ENCODE measurements at places on chromosomes 11 and 22. TPM values are rescaled to one million over a fixed set of nuclear protein-coding genes. Genes with fewer than 3 reads are reported as not detected.

DNA sequence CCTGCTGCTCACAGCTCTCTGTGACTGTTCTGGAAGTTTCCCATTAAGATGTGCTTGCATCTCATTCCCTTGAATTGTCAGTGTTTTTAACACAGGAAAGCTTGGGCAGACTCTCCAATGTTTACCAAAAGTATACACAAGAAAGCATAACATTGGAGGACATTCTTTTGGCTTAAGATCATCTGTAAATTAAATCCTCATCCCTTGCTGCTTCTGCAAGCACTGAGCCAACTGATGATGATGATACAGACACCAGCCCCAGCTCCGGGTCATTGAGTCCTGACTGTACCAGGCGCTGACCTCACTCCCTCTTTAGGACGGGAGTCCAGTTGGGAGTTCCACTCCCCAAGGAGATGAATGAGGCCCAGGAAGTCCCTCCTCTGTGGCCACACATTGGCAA, 23.8 kb downstream of the CD82 start:
- peak; percentile 64 for DNase-seq

The A4GALT gene
- 64.8 TPM for total RNA-seq

The OR51B5 gene
- not detected for total RNA-seq

The LDHAL6A gene
- not detected for total RNA-seq

GRCh38 chr11:14312736-14313438, 46.1 kb downstream of the RRAS2 start:
- no peak for DNase-seq

The DEFB131B gene
- not detected for total RNA-seq

- DNase-seq, result no peak
These were observed 49.4 kb upstream of the MYO18B start for GRCh38 chr22:25692397-25693267.

DNA sequence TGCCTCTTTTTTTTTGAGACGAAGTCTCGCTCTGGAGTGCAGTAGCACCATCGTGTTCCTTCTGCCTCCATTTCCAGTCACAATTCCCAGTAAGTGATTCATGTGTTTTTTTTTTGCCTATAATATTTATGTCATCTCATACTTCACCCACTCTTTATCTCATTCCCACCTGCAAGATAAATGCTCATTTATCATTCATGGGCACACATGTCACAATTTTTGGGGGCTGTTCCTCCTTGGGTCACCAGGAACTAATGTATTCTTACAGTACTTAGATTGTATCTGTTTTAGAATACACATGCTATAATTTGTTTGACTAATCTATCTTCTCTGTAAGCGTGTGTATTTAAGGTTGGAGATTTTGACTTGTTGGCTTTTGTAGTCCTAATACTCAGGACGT, 222.7 kb downstream of the SWAP70 start:
- DNase-seq, result no peak

The SLC15A3 gene
- total RNA-seq, result 5.9 TPM

The TECTA gene
- total RNA-seq, result 0.50 TPM

- no peak for DNase-seq
These were observed 52.7 kb upstream of the SHANK2 start for GRCh38 chr11:71305041-71305440.

The ZBTB44 gene
- total RNA-seq, result 29.3 TPM

GRCh38 chr22:29388759-29389090, 355 bp upstream of the AP1B1 start:
- DNase-seq, result no peak

The TYR gene
- not detected for total RNA-seq

DNA sequence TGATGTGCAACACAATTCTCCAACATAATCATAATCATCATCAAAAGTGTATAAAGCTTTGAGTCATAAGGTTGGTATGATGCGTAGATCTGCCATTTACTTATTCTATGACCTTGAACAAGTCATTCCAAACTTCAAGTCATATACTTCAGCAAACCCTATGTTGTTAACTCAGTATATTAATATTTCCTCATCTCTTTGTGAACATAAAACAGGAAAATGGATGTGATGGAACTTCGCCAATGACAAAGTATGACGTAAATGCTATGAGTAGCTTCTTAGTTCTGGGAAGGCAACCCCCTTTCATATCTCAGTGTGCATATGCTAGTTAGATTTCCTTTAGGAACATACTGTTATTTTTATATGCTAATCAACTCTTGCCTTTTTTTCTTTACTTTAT, 102.7 kb upstream of the ANO3 start:
- no peak for DNase-seq

DNA sequence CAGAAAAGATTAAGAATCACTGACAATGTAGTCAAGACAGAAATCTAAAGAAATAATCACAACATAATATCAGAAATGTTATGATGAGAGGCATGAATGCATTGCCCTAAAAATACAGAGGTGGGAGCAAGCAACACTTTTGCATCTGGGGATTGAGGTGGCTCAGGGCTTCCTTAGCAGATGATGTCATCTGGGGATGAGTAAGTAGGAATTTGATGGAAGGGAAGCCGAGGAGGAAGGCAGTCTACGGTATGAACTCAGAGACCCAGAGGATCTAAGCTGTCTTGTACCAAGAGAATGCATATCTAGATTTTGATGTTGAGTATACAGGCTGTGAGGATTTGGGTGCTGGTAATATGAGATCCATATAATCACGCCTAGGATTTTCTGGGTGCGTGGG, 193.0 kb upstream of the SNX19 start:
- no peak for DNase-seq

DNA sequence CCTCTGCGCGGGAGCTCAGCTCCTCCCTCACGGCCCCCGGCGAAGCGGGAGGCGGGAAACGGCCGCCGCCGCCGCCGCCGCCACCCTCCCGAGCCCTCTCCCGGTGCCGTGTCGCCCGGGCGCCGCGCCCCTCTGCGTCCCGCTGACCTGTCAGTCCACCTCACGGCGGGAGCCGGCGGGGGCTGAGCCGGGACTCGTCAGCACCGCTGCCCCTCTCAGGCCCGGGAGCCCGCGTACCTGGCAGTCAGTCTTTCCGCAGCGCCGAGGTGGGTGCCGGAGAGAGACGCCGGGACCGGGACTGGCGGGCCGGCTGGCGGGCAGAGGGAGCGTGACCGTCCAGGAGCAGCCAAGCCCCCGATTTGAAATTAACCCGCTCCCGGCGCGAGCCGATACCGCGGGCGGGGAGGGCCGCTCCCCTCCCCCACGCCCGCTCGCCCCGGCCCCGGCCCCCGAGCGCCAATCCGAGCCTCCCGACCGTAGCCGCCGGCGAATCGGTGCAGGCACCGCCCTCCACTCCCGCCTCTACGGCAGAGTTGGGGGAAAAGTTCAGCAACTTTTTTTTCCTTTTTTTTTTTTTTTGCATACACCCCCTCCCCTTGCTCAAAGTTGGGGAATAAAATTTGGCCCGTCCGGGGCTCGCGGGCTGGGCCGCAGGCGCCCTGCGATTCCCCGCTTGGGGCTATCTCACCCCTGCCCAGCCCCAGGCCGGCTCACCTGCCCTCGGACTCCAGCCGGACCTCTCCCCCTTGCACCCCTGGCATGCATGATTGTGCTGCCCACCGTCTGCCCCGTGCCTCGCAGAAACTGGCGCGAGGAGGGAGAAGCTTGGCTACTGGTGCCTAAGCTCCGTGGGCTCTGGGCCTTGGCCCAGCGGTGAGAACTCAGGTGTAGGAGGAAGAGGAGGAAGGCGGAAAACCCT, 774 bp upstream of the E2F8 start:
- no peak for DNase-seq

DNA sequence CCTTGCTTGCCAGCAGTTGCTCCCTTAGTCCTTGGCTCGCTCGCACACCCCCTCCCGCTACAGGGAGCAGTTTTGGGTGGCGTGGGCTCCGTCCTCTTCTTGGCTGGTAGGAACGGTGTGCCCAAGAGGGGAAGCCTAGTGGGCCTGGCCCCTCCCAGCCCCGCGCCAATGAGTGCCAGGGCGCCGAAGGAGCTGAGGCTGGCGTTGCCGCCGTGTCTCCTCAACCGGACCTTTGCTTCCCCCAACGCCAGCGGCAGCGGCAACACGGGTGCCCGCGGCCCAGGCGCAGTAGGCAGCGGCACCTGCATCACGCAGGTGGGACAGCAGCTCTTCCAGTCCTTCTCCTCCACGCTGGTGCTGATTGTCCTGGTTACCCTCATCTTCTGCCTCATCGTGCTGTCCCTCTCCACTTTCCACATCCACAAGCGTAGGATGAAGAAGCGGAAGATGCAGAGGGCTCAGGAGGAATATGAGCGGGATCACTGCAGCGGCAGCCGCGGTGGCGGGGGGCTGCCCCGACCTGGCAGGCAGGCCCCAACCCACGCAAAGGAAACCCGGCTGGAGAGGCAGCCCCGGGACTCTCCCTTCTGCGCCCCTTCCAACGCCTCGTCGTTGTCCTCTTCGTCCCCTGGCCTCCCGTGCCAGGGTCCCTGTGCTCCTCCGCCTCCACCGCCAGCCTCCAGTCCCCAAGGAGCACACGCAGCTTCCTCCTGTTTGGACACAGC, 1.6 kb downstream of the C11orf87 start:
- DNase-seq, result no peak

- no peak for DNase-seq
These were observed at the start of gene HSPB2 for GRCh38 chr11:111912535-111912934. HSPB2 (plus strand) TSS chr11:111912734; CDS start chr11:111912830, 96 bp downstream.

GRCh38 chr11:86889001-86889341, 66.2 kb downstream of the FZD4 start:
- DNase-seq, result no peak

The PIWIL4 gene
- 3.1 TPM for total RNA-seq

- no peak for DNase-seq
These were observed 538.3 kb upstream of the FAT3 start for GRCh38 chr11:91686281-91686680.

DNA sequence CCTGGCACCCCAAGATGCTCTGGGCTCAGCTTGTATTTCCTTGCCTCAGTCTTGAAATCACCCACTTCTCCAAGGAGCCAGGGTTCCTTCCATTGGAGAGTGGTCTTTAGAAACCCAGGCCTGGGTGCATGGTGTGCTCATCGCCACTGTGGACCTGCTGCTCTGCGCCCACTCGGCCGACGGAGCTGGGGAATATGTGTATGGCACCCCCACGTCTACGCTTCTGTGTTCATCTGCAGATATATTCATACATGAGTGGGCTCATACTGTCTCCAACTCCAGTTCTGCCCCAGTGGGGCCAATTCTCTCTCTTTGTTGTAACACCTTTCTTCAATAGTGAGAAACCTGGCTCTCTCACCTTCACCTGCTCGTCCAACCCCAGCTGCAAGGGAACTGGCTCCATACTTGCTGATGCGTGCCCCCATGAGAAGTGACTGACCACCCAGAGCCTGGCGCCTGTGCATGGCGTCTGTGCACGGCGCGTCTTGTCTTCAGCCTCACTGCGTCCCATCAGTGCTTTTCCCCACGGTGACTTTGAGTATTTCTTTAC, 39.8 kb downstream of the KCNQ1 start:
- no peak for DNase-seq

The SPON1 gene
- 2.9 TPM for total RNA-seq

The DEPDC7 gene
- 3.3 TPM for total RNA-seq

- no peak for DNase-seq
These were observed 88.3 kb upstream of the CRTAM start for GRCh38 chr11:122750049-122750448.

The B4GAT1 gene
- total RNA-seq, result 20.7 TPM

DNA sequence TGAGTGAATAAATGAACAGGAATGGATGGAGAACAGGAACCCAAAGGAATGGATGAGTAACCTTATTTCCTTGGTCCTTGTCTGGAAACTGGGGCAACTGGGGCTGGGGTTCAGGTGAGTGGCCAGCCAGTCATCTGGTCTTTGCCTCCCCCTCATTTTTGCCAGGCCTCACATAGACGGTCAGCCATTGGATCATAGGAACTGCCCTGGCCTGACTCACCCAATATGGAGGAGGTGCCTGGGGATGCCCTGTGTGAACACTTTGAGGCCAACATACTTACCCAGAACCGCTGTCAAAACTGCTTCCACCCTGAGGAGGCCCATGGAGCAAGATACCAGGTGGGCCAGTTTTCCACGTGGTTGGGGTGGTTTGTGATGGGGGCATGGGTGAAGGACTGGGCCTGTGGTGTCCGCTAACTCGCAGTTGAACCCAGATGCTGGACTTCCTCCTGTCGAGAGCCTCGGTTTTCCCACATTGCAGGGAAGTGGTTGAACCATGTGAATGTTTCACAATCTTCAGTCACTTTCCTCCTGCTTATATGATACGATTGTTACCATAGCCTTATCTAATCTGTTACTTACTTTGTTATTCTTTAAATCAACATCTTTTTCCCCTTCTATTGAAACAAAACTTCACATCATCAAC, 4.4 kb downstream of the TRIOBP start:
- no peak for DNase-seq

The KCNK4 gene
- not detected for total RNA-seq

GRCh38 chr11:125251956-125252355, 87.4 kb downstream of the PKNOX2 start:
- DNase-seq, result no peak

The APOA5 gene
- total RNA-seq, result not detected

DNA sequence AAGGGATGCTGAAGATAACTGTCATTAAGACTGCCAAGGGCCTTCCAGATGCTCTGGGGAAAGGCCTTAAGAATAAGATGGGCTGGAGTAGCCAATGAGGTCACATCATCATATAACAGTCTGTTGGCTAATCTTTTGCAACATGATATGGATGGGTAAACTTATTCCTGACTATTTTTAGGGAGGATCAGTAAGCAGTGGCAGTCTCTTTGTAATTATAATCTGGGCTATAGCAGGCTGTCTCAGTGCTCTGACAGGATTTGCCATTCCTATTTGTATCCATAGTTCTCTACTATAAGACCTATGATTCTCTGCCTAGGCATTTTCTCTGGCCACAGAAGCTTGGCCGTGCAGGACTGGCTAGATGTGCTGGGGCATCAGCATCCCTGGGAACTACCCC, 16.1 kb upstream of the CALCB start:
- no peak for DNase-seq

DNA sequence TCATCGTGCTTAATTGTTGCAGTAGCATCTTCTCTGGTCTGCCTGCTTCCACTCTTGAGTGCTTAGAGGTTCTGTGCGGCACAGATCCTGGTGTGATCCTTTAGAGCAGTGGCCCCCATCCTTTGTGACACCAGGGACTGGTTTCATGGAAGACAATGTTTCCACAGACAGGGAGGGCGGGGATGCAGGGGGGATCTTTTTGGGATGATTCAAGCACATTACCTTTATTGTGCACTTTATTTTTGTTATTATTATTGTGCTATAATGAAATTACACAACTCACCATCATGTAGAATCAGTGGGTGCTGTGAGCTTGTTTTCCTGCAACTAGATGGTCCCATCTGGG, 76.8 kb upstream of the SHANK2 start:
- no peak for DNase-seq

GRCh38 chr11:57566005-57566904, 1.2 kb downstream of the UBE2L6 start:
- DNase-seq, result peak; percentile 65

The MIAT gene
- 0.50 TPM for total RNA-seq

The P2RY6 gene
- total RNA-seq, result 3.6 TPM

DNA sequence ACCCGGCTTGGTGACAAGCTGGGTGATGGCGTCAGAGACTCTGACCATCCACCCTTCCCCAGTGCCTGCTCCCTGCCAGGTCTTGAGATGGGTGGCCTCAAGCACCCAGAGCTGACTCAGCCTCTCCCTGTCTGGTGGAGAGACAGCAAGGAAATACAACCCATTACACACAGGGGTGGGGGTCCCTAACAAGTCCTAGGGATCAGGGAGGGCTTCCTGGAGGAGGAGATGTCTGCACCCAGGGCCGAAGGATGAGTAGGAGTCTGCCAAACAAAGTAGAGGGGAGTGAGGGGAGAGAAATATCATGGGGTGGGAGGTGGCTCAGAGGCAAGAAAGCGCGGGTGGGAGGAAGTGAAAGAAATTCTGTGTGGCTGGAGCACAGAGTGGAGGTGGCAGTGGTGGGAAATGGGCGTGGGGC, 6.8 kb downstream of the MAFF start:
- DNase-seq, result no peak

All from renal cortical epithelial cell (primary cell).